ENCODE measurements at places on chromosomes 2 and 18. TPM values are rescaled to one million over a fixed set of nuclear protein-coding genes. Genes with fewer than 3 reads are reported as not detected.

Gene SCYGR4
- not detected for total RNA-seq

Gene DLX2
- total RNA-seq = not detected

DNA sequence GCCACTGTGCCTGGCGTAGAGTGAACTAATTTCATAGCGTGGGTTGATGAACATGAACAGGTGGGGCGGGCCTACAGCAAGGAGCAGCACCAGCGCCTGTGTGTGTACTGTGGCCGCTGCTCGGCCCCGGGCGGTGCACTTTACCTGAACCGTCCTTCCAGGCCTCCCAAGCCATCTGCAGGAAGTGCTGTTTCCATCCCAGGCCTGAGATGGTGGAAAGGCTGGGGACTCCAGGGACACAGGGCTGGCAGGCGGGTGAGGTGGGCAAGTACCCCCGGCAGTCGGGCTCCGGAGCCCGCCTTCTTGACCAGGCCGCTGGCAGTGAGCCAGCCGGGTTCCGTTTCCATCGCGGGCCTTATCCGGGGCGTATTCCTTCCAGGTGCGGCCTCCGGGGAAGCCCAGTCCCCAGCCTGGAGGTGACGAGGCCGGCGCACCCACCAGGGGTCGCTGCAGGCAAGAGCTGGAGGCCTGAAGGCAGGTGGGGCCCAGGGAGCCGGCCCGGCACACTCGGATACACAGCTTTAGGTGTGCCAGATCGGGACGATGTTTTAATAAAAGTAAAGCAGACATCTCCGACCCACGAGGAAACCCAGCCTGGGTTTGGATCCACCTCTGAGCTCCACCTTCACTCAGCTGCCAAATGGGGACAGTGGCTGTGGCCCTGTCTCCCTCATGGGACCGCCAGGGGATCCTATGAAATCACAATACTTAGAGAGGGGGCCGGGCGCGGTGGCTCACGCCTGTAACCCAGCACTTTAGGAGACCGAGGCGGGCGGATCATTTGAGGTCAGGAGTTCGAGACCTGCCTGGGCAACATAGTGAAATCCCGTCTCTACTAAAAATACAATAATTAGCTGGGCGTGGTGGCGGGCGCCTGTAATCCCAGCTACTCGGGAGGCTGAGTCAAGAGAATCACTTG is 22.7 kb upstream of the PDIA6 start:
- DNase-seq = peak; percentile 57

DNA sequence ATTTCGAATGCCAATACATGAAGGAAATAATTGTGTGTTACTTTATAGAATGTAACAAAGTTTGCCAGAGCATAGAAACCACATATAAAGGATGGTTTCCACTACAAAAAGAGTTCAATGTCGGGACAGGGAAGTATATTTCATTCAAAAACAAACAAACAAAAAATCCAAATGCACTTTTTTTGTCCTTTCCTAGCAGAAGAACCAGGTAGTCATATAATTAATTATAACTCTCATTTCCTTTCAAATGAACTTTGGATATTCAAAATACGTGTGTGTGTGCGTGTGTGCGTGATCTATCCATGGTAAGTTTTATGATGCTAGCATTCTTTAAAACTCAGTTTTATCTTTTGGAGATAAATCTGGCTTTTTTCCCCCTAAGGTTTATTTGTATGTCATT is 8.3 kb downstream of the FN1 start:
- DNase-seq = no peak
